DMS153 (cell line): ENCODE measurements at places on chromosomes 12 and 14.
A peak's percentile ranks its signal among the peaks of the same experiment; 100 is the strongest.

DNA sequence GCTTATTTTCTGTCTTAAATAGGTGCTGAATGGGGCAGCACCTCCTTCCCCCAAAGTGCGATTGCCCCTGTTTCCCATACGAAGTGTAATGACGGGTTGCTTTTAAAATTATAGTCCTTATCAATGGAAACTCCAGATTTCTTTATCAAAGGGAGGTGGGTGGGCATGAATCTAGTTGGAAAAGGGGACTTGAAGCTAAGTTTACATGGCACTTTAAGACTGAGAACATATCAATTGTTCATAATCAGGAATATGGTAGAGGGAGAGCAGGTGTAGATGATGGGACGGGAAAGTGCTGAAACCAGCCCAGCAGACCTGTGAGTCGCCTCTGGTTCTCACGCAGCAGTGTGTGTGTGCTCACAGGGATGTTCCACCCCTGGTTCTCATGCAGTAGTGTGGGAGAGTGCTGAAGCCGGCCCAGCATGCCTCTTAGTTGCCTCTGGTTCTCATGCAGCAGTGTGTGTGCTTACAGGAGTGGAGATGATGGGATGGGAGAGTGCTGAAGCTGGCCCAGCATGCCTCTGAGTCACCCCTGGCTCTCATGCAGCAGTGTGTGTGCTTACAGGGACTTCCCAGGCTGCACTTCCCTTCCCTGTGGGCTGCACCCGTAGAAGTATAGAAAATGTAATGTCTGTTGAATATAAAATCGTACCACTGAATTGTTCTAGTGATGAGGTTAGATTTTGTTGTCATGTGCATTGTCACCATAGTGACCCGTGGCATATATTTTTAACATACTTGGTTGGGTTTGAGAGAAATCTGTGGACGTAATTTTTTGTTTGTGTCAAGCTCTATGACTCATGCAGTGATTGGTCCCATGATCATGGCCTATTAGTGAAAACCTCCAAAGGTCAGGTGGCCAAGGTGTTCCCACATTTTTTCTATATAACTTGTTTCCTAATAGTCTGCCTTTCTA, 51.6 kb downstream of the GPATCH2L start:
- DNase-seq, result no peak

- DNase-seq, result no peak
Observed at GRCh38 chr12:14854586-14855183, 11.4 kb upstream of the ART4 start.

DNA sequence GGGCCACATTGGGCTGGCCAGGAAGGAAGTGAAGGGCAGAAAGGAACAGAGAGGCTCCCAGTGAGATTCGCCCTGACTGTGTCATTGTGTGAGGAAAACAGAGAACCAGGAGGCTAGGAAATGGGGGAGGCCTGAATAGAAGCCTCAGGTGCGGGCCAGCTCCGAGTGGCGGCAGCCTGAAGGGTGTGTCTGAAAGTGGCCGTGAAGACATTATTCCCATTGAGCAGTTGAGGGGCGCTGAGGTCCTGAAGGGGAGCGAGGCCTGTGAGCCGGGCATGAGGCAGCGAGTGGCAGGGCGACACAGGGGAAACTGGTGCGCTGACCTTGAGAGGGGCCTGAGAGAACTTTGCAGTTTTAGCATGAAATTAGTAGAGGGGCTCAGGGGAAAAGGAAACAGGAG, 6.9 kb downstream of the CLBA1 start:
- DNase-seq, result no peak

GRCh38 chr12:59643550-59643949, 47.7 kb downstream of the SLC16A7 start:
- no peak for DNase-seq

- peak; percentile 19 for DNase-seq
Observed at GRCh38 chr12:44875954-44876543, at the start of gene NELL2. Gene NELL2, minus strand, starts transcription at chr12:44876315. Its CDS starts 446 bp downstream, at chr12:44875869.

DNA sequence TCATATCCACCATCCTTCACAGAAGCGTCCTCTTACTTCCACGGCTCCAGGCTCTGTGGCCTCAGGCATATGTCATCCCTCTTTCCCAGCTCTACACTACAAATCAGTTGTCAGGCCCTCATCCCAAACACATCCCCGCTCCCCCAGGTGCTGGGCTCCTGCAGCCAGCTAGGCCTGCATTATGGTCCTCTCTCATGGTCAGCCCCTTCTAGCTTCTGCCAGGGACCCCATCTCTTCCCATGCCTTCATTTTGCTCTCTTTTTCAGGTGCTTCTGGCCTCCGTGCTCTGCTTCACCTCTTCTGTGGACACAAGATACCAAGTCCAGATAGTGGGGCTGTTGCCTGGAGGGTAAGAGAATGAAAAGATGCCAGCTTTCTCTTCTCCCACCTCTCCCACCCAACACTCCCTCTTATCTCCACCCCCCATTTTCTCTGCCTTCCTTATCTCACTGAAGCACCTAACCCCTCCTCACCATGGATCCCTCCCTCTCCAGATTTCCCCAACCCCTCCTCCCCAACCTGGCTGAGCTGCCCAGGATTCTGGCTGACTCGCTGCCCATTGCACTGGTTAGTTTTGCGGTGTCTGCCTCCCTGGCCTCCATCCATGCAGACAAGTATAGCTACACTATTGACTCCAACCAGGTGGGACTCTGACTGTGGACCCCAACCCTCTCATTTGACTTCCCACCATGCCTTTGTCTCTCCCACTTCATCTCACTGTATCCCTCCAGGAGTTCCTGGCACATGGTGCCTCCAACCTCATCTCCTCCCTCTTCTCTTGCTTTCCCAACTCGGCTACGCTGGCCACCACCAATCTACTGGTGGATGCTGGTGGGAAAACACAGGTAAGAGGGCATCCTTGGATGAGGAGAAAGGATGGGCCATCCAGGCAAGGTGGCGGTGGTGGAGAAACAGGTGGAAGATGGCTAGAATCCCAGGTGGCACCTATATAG, 10.4 kb downstream of the B4GALNT1 start:
- DNase-seq, result no peak

DNA sequence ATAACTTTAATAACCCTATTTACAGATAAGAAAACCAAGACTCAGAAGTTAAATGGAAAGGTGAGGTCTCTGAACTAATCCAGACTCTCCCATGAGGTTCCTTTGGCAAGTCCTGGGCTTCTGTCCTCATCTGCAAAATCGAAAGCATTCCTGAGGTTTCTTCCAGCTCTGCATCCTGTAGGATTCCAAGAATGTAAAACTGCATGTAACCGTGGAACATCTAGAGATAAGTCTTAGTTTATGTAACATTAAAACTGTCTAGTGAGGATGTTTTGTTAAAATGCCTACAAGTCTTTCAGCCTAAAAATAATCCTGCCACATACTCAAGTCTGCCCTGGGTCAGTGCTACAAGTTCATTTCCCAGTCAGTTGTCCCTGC, 7.3 kb upstream of the ITFG2 start:
- no peak for DNase-seq

- DNase-seq, result no peak
Observed at GRCh38 chr12:101968770-101969169, 91.4 kb downstream of the DRAM1 start.

DNA sequence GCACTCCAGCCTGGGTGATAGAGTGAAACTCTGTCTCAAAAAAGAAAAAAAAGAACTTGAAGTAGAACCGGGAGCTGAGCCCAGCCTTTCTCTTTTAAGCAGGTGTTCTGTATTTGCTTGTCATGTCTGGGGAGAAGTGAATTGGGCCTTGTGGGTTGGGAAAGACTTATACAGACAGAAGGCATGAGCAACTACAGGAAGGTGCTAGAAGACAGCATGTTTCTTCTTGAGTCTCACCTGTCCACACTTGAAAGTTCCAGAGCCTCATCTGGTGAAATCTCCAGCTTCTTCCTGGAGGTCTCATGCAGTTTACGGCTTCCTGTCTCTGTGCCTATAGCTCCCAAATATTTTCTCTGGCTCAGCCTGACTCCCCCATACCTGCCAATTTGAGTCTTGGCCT, 2.5 kb downstream of the PGAM5 start:
- no peak for DNase-seq

DNA sequence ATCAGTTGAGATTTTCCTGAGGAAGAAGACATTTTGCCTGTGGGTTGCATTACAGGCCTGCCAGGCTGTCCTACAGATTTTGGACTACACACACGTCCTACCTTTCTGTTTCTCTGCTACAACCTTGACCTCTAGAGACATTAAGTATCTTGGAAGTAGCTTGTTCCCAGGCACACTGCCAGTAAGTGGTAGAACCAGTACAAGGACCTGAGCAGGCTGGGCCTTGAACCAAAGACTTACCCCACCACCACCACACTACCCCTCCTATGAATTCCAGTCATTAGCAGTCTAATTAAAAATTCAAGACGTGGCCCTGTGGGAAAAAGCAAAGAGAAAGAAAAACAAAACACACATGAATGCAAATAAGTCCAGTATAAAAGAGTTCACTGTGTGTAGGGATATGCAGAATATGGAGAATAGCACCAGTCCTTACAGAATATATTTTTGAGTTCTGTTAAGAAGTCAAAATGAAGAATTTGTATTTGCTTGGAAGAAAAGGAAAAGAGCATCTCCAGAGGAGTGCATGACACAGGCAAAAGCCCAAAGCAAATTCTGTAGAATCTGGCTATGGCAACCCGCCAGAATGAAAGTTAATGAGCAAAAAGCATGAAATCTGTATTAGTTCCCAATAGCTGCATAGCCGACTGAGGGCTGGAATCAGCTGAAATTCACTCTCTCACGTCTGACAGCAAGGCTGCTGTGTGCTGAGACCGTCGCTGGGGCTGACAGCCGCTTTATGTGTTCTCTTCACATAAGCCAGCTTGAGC, 74.3 kb upstream of the ST8SIA1 start:
- no peak for DNase-seq

GRCh38 chr12:90770861-90771260, 184.1 kb downstream of the CCER1 start:
- no peak for DNase-seq

- DNase-seq, result no peak
Observed at GRCh38 chr12:102317155-102317554, 119.5 kb upstream of the PMCH start.

DNA sequence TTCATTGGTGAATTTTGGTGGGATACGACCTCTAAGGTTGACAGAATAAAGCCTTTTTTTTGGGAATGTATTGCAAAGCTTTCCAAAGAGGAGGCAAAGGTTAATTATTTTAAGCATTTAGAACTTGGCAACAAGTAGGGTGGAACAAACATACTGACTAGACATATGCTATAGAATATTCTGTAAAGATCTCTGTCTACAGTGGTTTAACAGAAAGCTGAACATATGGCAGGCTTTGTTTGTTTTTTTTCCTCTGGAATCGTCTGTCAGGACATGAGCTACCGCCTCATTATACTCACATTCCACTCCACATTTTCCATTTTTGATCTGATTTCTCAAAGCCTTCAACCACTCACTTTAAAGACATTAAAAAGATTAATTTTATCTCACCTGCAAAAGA, 153.4 kb upstream of the PELI2 start:
- no peak for DNase-seq

GRCh38 chr14:23182372-23183157, 895 bp downstream of the SLC7A8 start:
- DNase-seq, result no peak

DNA sequence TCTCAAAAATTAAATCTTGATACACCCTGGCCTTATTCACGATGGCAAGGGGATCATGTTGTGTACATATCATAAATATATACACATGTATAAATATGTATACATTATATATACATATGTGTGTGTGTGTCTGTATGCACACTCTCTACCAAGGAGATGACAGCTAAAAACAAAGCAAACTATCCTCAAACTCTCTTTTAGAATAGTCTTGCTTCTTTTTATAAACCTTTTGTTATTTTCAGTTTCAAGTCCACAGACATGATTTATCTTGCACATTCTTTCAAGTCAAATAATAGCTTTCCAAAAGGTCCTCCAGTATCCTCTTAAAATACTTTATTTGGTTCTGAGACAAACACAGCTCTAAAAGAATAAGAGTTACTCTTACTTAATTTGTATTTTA, 8.4 kb downstream of the ANO6 start:
- no peak for DNase-seq

- no peak for DNase-seq
Observed at GRCh38 chr12:117064049-117064448, 35.2 kb downstream of the TESC start.

GRCh38 chr12:120368789-120369602, at the start of gene MSI1:
Gene MSI1, minus strand, starts transcription at chr12:120369164. Its CDS starts 73 bp downstream, at chr12:120369091.
- DNase-seq, result no peak

- DNase-seq, result no peak
Observed at GRCh38 chr14:92254786-92255185, 68.2 kb upstream of the SLC24A4 start.

DNA sequence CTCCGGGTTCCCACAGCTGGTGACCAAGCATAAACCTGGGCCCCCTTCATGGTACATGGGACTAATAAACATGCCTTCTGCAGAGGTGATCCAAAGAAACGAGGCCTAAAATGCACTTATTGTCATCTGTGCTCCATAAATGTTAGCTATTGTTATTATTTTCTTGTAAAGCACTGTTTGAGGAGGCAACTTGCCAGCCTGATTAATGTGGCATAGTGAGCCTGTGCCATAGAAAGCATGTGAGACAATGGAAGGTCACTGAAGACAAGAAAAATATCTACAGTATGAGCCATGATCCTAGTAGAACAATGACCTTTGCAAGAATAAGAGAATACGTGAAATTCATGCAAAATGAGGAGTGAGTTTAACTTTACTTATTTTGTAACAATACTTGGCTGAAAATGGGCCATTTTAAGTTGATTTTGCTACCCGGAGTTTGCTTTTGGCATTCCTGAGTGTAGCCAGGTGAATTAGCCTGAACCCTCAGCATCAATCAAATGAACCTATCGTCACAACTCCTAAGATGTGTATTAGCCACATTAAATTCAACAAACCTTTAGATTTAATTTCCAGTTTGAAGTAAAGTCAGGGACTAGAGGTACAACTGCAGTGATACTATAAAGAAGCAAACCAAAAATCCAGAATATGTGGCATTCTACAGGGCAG, 52.2 kb downstream of the CPM start:
- no peak for DNase-seq

DNA sequence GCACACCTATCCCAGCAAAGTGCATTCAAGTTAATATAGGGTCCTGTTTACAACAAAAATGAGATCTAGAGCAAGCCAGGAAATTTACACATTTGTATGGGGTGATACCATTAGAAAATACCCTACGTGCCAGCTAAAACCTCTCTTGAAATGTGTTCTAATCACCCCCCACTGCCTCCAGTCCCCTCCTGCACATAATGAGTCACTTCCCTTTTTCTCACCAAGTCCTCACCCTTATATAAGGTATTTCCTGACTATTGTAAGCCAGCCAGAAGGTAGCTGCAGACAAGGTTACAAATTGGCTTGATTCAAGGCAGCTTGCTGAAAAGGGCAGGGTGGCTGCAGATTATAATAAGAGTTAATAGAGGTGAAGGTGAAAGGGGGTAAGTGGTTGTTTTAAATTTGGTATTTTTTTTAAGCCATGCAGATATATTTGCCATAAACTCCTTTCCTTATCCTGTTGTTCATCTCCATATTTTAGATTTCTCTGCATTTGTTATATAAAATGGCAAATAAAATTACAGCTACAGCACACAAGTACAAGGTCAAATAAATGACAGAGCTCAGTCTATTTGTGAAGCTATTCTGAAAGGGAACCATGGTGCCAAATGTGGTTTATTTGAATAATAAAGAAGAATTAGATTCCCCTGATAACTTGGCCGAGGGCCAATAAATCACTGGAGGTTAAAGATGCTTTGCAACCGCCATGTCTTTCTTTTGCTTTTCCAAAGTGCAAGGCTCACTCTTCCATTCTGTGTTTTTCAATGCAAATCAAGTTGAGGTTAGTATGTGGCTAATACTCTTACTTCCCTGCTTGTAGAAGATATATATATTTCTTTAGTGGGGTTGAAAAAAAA, 385.9 kb downstream of the EGLN3 start:
- peak; percentile 28 for DNase-seq
